Fibroblast of the conjunctiva (primary cell): ENCODE measurements at places on chromosomes 3 and 15.

GRCh38 chr15:73884159-73884558, 10.8 kb downstream of the TBC1D21 start:
- no peak for DNase-seq

DNA sequence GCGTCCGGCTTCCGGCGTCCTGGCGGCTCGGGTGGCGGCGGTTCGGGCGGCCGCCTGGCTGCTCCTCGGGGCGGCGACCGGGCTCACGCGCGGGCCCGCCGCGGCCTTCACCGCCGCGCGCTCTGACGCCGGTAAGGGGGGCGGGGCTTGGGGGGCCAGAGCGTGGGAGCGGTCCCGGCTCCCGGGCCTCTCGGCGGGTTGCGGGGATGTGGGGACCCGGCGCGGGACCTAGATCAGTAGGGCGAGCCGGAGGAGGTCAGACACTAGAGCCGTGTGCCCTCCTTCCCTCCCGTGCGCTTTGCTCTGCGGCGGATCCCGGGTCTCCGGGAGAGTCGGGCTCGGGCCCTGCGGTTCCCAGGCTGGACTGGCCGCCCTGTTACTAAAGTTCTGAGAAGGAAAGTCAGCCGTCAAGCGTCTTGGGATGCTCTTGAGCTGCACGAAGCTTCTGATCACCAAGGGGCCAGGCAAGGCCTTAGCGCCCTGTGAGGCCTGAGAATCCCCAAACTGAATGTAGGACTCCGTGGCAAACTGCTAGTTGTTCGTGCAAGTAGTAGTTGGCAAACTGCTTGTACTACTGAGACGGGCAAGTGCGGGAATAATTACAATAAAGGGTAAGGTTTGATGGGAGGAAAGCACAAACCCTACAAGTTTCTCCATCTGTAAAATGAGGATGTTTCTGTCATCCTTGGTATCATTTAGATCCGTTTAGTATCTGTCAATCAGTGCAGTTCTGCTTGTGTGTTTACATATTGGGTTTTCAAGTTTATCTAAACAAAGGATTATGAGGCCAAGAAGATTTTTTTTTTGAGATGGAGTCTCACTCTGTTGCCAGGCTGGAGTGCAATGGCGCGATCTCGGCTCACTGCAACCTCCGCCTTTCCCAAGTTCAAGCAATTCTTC, 587 bp downstream of the PIGX start:
- no peak for DNase-seq

- no peak for DNase-seq
Measured at GRCh38 chr15:94097552-94097951, 133.8 kb upstream of the MCTP2 start.

DNA sequence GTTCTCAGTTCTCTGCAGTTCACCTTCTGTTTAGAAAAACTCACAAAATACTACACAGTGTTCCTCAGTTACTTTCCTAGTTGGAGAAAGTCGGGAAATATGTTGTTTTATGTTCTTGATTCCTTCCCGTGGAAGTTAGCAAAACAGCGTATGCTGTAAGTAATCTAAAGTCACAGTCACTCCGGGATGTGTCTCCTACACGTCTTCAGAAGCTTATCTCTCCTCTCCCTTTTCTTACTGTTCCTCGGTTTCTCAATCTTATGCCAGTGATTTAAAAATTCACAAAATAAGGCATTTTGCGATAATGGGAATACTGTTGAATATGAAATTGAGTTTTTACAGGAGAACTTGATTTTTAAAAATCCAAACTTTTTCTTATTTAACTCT, 1.7 kb downstream of the HEG1 start:
- no peak for DNase-seq

GRCh38 chr15:32774022-32774421, 56.2 kb downstream of the GREM1 start:
- no peak for DNase-seq

- no peak for DNase-seq
Measured at GRCh38 chr3:33092496-33093254, 4.3 kb downstream of the GLB1 start.

DNA sequence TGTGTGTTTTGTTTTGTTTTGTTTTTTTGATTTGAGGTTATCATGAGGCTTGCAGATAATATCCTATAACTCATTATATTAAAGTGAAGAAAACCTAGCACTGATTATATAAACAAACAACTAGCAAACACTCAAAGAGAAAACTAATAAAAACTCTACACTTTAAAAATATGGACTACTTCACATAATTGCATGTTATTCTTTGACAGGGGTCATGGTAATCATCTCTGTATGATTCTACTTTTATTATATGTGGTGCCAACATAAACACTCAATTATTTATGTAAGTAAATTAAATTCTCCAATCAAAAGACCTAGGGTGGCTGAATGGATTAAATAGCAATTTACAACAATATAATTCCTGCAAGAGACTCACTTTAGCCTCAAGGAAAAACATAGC, 44.6 kb upstream of the P3H2 start:
- DNase-seq = no peak

DNA sequence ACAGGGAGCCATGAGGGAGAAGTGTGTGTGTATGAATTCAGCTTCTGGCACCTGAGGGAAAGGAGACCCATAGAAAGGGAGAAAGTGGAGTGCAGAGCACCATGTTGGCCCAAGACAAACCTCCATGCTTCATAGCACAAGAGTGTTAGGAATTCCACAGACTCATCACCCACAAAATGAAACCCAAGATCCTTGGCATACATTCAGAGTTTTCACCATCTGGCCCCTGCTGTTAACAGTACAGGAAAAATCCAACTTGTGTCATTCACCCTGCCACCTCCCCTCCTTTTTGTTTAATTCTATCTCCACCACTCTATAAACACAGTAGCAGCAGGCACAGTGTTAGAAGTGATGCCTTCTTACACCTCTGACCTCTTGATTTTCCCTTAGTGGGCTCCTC, 60.0 kb upstream of the MNS1 start:
- DNase-seq = no peak

DNA sequence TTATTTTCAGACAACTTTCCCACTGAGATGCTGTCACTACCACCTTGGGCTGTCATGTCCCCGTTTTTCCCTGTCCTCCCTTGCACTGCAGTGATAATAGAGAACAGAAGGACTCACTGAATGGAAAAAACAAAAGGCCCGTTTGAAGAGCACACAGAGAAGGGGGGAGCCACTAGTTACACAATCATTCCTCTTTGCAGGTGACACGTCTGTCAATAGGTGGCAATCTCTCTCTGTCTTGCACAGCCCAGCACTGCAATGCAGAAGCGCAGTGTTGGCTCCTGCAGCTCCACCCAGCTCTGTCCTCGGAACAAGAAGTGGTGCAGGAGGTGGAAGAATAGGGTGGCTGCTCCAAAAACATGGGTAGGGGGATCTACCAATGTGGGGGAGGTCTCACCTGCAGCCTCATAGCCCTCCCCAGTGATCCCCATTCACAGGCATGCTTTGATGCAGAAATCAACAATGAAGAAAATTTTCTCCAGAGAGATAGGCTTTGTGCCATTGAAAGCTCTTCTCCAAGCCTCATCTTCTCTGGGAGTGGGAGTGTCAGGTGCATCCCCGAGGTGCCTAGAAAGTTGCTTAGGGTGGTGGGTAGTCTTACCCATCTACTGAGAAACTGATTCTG, 31.8 kb downstream of the FSTL1 start:
- peak; percentile 43 for DNase-seq

GRCh38 chr3:179265875-179266274, 15.0 kb upstream of the KCNMB3 start:
- no peak for DNase-seq

- DNase-seq = no peak
Measured at GRCh38 chr3:129409541-129409940, 18.9 kb downstream of the EFCAB12 start.

- DNase-seq = no peak
Measured at GRCh38 chr3:117811786-117812185, 1102.2 kb downstream of the TUSC7 start.

GRCh38 chr3:186818516-186818915, 12.2 kb upstream of the RFC4 start:
- DNase-seq = no peak

- DNase-seq = no peak
Measured at GRCh38 chr3:132284781-132285619, 32.2 kb upstream of the ACP3 start.

GRCh38 chr3:72043204-72044133, 258.5 kb upstream of the PROK2 start:
- DNase-seq = no peak

- DNase-seq = no peak
Measured at GRCh38 chr3:161599697-161600096, 103.1 kb downstream of the OTOL1 start.

DNA sequence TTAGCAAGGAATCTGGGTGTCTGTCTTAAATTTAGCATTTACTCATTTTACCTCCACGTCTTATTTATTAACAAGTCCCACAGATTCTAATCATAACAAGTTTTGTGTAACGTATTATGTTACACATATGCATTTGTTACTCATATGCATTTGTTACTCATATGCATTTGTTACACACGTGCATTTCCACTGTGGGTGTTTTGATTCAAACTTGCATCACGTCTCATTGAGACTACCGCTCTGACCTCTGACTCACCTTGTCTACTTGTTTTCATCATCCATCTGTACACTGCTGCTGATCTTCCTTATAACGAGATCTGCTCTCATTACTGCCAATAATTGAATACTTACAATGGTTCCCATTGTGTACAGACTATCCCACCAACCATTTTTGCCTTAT, 1141.4 kb downstream of the TBL1XR1 start:
- DNase-seq = no peak

DNA sequence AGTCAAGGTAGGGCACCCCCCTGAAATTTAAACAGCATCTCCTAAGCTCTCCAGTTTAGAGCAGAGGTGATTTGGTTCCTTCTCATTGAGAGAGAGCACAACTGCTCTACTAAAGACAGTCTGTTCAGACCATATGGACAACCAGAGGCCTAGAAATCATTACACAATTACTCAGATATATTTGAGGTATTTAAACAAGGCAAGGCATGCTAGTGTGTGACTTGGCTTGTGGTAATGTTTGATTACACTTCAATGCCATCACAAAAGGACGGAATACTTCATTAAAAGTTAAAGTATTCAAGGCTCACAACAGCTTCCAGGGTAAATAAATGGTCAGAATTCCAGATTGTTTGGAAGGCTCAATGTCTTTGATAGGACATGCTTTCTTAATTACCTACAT, 110.2 kb downstream of the LRTM1 start:
- no peak for DNase-seq

- DNase-seq = peak; percentile 69
Measured at GRCh38 chr15:55770261-55770660, 27.3 kb upstream of the PRTG start.

GRCh38 chr3:42339321-42339720, 71.1 kb downstream of the LYZL4 start:
- no peak for DNase-seq

- no peak for DNase-seq
Measured at GRCh38 chr3:63089751-63090132, 188.4 kb upstream of the SYNPR start.

- DNase-seq = no peak
Measured at GRCh38 chr15:38611228-38611627, 46.6 kb upstream of the RASGRP1 start.

DNA sequence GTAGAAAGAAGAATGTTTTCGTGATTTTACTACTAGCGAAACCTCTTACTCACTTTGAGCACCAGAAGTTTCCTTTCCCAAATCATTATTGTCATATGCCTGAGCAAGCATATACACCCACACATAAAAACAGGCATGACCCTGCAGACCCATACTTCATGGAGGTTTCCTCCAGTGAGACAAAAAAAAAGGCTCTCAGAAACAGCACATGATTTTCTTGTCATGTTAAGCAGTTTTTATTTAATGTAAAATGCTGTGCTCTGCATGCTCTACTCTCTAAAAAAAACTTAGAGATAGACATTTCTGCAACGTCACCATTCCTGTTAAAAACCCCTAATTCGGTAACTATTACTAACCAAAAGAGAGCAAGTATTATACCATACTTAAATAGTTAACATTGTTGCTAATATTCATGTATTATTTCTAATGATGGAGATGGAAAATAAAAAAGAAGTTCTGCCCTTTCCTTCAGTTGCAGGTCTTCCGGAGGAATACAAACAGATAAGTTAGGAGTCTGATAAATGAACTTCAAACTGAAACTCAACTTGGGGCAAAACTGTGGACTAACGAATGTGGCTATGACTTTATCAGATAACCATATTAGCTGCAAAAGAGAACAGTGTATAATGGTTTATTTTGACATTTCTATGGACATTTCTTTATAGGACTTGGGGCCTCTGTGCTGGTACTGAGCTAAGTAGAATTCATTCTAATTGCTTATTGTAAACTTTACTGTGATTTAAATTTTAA, 15.9 kb downstream of the CD200R1 start:
- no peak for DNase-seq

GRCh38 chr3:182608832-182609231, 184.5 kb upstream of the ATP11B start:
- DNase-seq = no peak

- no peak for DNase-seq
Measured at GRCh38 chr15:59053482-59053881, 51.5 kb upstream of the CCNB2 start.

DNA sequence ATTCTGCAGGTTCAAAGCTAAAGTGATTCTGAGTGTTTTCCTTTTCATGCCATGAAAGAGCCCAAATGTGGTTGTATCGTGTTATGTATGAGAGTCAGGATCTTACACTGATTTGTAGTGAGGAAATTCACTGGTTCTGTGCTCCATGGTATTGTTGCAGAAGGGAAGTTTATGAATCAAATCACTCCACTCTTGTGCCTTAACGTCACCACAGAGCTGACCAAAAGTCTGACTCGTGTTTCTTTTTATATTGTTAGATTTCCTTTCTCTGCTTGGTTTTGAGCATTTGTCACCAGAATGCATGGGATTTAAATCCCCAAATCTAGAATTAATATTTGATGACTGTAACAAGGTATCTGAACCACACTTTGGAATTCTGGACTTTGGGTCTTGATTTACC, 29.1 kb upstream of the SLC30A4 start:
- no peak for DNase-seq

DNA sequence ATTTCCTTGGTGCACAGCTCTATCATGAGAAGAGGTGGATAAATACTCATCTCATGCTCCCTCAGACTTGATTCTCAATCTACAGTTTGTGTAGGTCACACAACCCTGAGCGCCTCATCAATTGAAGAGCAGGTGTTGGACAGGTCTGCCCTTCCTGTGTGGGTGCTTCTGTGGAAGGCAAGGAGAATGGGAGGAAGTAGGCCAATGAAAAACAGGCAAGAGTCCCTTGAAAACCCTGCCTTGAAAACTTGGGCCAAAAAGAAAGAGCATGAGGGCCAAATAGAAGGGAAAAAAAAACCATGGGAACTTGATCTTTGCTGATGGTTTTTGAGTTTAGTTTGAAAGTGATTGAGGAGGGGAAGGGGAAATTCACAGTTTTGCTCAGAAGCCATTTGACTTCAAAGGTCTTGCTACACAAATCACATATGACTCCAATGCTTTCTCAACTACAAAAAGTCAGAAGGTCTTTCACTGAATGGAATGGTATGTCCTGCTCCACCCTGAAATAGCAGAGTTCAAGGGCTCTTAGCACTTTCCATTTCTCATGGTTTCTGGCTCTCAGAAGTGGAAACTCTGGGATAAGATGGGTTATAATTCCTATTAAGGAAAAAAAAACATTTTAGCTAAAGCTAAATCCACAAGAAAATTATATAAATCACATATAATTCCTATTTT, 37.2 kb upstream of the TM4SF1 start:
- DNase-seq = no peak
